ENCODE measurements at places on chromosomes 16 and 17. TPM values are rescaled to one million over a fixed set of nuclear protein-coding genes. Genes with fewer than 3 reads are reported as not detected.

DNAH3 gene
- total RNA-seq = 2.4 TPM

GRCh38 chr16:79476580-79476979 is 124.0 kb downstream of the MAF start:
- no peak for DNase-seq

- DNase-seq = no peak
These were observed 41.1 kb upstream of the TANGO6 start for GRCh38 chr16:68802190-68802589.

DHX40 gene
- total RNA-seq = 16.3 TPM

TNK1 gene
- 1.2 TPM for total RNA-seq

Measured in heart right ventricle (tissue), 16 donors.